ENCODE measurements at places on chromosomes 11 and 22. TPM values are rescaled to one million over a fixed set of nuclear protein-coding genes. Genes with fewer than 3 reads are reported as not detected.

DNA sequence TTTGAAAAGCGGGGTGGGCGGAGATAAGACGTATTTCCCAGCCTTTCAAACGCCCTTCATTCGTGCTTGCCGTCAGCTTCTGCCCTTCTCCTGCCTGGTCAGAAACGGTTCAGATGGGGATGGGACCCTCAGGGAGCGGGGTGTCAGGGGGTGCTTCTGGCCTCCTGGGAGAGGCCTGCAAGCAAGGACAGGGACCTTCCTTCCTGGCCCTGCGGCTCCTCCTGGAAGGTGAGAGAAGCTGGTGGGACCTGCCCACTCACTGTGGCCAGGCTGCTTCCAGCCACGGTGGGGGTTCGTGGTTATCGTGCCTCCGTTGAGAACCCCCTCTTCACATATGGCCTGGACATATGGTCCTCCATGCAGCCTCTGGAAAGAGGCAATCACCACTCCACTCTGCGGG is 104.6 kb downstream of the MPPED1 start:
- DNase-seq, result no peak

GRCh38 chr11:94144664-94145063 is 16.0 kb downstream of the PANX1 start:
- no peak for DNase-seq

- no peak for DNase-seq
These were observed at the start of gene CD81 for GRCh38 chr11:2376751-2377451. CD81 (plus strand) TSS chr11:2377310; CDS start chr11:2377550, 240 bp downstream.

Gene OR51Q1
- polyA plus RNA-seq, result not detected
